ENCODE measurements at places on chromosomes 13 and 19.

DNA sequence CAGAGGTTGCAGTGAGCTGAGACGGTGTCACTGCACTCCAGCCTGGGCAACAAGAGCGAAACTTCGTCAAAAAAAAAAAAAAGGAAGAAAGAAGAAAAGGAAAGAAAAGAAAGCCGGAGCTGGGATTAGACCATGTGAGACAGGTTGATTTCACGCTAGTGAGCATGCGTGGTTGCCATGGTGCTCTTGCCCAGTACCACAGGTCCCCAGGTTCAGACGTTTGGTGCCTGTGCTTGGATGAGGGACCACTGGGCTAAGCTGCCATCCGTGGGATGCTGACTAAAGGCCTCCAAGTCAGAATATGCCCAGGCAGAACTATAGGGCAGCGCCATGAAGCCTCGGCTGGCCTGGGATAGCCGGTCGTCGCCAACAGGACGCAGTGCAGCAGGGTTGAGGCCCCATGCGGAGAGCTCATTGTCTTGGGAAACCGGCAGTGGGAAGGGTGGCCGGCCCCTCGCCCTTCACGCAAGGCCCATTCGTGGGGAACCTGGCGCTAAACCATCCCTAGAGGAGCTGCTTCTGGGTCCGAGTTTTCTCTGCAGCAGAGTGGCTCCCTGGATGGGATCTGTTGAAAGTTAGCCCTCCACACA lies 7.2 kb upstream of the TEX101 start:
- DNase-seq = no peak

DNA sequence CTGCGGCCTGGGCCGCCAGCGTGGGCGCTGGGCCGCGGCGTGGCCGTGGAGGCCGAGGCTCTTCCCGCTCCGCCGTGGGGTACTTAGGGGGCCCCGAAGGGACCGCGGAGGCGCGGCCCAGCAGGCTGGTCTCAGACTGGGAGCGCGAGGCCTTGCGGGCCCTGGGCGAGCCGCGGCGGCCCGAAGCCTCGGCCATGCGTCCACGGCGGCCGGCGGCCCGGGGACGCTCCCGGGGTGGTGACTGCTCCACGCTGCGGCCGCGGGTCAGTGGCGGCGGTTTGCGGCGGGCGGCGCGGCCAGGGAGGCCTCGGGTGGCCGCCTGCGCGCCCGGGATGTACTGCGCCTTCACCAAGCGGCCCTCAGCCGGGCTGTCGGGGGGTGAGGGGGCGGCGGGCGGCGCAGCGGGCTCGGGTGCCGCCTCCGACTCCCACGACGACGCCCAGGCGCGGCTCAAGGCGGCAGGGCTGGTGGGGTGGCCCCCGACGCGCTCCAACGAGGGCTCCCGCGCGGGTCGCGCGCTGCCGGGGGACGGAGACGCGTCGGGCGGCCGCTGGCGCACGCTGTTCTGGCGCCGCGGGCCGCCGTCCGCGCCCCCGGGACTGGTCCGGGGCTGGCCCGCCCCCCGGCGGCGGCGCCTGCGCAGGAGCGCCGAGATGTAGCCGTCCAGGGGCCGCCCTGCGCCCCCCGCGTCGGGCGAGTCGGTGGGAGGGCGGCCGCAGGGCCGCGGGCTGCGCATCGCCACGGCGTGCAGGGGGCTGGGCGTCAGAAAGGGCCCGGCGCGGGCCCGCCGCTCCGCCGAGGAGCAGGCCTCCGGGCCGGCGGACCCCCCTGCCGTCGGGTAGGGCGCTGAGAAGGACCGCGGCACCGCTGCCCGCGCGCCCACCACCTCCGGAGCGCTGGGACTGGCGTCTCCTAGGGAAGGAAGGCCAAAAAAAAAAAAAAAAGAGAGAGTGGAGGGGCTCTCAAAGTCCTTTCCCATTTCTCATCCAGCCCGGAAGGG lies 11.7 kb downstream of the DACT3 start:
- no peak for DNase-seq

GRCh38 chr13:105670179-105670990 lies 865.1 kb downstream of the EFNB2 start:
- DNase-seq = no peak

DNA sequence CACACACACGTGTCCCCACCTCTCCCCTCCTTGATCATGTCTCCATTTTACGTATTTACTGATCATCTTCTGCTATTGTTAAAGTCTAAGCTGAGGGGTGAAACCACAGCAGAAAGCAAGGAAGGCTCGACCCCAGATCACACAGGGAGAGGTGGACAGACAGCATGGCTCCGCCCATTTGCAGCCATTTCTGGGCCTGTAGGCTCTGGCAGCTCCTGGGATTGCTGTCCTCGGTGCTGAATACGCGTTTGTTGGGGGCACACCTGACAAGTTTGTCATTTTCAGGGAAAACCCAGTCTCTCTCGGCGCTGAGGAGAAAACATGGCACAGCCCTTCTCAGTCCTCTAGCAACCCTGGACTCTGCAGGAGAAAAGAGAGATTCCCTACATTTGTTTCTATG lies 8.0 kb downstream of the TMEM86B start:
- DNase-seq = no peak

- no peak for DNase-seq
Measured at GRCh38 chr13:73718246-73718645, 416.0 kb downstream of the KLF12 start.

GRCh38 chr13:46751811-46752635 lies 44.9 kb downstream of the ESD start:
- DNase-seq = no peak

DNA sequence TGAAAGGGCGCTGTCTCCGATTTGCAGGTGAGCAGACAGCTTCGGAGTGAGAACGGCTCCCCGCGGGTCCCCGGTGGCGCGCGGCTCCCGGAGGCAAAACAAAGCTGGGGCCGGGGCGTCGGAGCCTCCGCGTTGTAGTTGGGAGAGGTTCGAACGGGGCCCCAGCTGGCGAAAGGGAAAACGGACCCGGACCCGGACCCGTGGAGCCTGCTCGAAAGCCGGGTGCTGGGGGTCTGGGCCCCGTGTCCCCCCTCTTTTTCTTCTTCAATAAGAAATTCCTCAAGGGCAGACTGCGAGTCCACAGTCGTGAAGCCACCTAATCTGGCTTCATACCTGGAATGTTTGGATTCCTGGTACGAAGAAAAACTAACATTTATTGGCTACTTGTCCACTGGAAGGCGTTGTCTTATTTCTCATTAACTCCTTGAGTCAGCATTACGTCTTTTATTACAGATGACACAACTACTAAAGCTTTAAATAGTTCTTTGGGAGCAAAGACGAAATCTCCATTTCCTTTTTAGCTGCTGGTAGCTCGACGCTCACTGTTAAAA lies 632 bp upstream of the MTIF3 start:
- peak; percentile 78 for DNase-seq

DNA sequence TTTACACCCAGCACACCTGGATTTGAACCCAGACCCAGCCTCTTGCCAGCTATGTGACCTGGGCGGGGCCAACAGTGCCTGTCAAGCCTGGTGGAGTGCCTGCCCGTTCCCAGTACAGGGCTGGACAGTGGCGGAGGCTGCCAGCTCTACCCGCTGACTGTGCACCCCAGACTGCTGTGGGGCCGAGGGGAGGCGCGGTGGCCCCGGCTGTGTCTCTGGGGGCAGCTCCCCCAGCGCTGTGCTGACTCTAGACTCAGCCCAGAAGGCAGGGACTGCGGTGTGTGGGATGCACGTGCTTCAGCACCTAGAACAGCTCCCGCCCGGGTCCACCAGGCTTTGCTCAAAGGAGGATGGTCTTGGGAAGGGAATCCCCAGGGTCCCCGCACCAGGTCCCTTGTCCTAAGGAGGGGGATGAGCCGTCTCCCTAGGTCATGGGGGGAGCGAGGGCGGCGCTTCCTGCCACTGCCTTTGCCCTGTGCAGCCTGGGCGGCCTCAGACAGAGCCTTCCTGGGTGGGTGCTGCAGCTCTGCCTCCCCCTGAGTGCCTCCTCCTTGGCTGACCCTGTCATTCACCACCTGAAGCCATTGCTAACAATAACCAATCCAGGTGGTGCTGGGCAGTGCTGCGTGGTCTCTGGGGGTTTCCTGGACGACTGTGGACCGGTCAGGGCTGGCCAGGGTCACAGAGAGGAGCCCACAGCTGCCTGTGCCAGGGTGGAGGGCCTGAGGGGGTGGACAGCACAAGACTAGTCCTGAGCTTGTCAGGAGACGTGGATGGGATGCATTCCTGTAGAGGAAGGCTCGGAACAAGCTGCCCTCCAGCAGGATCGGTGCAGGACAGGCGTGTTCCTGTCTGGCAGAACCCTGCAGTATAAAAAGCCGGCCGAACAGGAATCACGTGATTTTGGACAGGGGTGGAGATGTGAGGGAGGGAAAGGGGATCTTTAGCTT lies 18.6 kb downstream of the TMEM255B start:
- DNase-seq = peak; percentile 33

GRCh38 chr13:111546921-111547675 lies 226.7 kb downstream of the TEX29 start:
- no peak for DNase-seq

DNA sequence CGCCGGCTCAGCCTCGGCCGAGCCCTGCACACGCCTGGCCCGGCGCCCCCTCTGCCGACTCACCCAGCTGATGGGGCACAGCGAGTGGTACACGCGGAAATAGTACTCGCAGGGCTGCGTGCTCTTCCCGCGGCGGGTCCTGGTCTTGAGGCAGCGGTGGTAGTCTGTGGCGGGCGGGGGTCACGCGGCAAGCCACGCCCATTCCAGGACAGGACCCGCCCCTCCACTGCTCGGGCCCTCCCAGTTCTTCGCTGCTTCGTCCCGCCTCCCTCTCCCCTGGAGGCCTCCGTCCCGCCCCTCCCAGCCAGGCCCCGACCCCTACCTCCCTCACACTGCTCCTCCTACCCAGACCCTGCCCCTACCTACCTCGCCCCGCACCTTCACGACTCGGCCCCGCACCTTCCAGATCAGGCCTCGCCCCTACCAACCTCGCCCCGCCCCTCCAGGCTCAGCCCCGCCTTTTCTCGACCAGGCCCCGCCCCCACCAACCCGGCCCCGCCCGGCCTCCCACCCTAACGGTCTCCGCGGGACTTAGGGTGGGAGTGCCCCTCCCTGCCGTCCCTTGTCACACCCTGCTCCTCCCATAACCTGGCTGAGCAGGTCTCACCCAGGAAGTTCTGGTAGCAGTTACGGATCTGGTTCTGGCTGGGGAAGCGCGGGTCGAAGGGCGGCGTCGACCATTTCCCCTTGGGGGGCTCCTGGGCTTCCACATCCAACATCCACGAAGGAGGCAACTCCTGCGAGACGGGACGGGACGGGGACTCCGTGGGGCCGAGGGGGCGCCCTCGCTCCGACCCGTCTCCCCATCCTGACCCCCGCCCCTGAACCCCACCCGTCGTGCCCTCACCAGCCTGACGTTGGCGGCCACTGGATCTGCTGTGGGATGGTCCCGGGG lies 469 bp downstream of the COX6B2 start:
- DNase-seq = peak; percentile 70

GRCh38 chr19:17866964-17867486 lies 4.7 kb upstream of the SLC5A5 start:
- no peak for DNase-seq

DNA sequence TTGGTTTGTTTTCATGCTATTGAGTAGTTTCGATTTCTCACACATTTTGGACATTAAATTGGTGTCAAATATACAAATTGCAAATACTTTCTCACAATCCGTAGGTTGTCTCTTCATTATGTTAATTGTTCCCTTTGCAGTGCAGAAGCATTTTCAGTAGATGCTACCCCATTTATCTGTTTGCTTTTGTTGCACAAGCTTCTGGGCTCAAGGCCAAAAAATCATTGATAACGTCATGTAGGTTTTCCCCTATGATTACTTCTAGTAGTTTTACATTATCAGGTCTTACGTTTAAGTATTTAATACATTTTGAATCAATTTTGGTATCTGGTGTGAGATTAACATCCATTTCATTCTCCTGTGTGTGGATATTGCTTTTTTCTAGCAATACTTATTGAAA lies 14.0 kb upstream of the ZNF347 start:
- DNase-seq = peak; percentile 42

DNA sequence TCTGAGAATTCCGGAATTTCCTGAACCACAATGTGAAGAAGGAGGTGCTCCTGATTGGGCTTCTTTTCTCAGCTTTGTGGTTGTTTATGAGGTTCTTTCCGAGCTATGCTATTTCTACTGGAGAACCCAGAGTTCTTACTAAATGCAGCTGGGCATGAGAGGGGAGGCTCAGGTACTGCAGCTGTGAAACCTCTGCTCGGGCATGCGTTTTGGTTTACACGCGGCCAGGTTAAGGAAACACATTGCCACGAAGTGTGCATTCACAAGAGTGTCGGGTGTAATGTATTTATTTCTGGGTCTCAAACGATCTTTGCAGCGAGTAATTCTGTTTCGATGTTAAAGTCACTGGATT lies 661 bp upstream of the MIR17HG start:
- peak; percentile 21 for DNase-seq

DNA sequence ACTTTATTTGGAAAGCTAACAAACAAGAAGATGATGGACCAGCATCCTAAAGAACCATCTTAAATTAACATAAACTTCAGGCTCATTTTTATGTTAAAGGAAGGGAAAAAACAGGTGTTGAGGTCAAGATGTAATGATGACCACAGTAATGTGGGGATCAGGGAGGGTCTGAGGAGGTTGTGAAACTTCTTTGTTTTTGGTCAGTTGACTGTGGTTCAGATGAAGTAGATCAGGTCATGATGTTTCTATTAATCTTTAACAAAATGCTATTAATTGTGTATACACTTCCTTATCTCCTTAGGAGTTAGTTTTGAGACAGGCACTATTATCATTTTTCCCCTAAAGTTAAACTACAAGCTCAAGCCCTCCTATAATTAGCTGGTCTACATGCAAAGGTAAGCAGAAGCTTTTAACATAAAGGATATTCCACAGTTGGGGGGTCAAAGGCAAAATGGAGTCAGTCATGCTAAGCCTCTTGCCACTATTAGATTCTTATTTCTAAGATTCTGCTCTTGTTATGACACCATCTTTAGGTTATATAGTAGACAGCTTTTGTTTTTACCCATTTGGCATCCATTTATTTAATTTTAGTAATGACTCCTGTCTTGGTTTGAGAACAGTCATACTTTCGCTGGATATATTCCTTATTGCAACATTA lies 800.1 kb upstream of the PCDH9 start:
- DNase-seq = no peak

DNA sequence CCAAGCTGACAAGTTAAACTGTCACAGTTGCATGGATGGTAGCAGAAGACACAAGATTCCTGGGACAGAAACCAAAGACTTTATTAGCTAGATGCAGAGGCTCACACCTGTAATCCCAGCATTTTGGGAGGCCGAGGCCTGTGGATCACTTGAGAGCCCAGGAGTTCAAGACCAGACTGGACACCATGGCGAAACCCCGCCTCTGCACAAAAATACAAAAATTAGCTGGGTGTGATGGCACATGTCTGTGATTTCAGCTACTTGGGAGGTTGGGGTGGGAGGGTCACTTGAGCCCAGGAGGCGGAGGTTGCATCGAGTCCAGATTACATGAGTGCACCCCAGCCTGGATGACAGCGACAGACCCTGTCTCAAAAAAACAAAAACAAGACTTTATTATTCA lies 346.6 kb downstream of the IRS2 start:
- DNase-seq = no peak

GRCh38 chr19:12789098-12789903 lies 2.0 kb upstream of the JUNB start:
- peak; percentile 64 for DNase-seq

GRCh38 chr19:6514089-6514488 lies 12.0 kb upstream of the TUBB4A start:
- no peak for DNase-seq

GRCh38 chr19:33260628-33261418 lies 35.2 kb upstream of the SLC7A10 start:
- no peak for DNase-seq

GRCh38 chr13:85632526-85633195 lies 166.6 kb downstream of the SLITRK6 start:
- DNase-seq = no peak

All from epithelial cell of esophagus (primary cell).